ENCODE measurements at places on chromosomes 4 and X.

GRCh38 chrX:113747274-113747973 is 836.5 kb upstream of the HTR2C start:
- DNase-seq = no peak

DNA sequence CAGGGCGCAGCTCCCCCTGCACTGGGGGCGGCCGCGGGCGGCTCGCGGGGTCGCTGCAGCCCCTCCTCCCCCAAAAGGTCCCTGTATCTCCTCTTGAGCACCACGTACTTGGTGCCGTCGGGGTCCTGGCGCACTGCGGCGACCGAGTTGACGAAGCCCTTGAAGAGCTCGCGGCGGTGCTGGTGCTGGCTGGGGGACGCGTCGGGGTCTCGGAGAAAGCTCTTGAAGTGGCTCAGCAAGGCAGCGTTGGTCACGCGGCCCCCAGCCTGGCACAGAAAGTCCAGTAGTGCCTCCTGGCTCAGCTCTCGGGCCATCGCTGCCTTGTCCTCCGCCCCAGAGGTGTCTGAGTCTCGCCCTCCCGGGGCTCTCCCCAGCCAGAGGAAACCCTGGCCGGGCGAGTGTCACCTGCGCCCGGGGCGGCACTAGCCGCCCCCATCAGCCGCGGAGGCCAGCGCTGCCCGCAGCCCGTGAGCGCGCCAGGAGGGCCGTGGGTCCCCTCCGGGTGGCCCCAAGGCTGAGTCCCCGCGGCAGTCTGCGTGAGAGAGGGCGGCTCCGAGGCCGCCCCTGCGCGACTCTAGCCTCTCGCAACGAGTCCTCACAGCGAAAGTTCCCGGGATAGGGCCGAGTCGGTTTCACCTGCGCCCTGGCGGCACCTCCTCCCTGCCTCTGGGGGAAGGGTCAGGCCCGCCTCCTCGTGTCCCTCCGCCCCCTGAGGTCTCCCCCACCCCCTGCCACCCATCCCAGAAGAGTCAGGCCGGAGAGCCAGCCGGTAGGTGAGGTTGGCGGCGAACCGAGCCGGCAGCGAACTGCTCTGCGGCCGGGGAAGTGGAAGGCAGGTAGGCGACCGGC is at the start of gene SOWAHB:
SOWAHB (minus strand) TSS at position 609 of the 849 bp plus-strand sequence; CDS start at position 314, 295 bp downstream.
- peak; percentile 6 for DNase-seq

GRCh38 chr4:100983426-100983825 is 363.9 kb downstream of the PPP3CA start:
- no peak for DNase-seq

GRCh38 chrX:10904220-10904619 is 206.9 kb upstream of the HCCS start:
- no peak for DNase-seq
